ENCODE measurements at places on chromosomes 3 and 15.
A peak's percentile ranks its signal among the peaks of the same experiment; 100 is the strongest.

GRCh38 chr3:110738531-110738930, 333.1 kb upstream of the NECTIN3 start:
- DNase-seq = peak; percentile 4

DNA sequence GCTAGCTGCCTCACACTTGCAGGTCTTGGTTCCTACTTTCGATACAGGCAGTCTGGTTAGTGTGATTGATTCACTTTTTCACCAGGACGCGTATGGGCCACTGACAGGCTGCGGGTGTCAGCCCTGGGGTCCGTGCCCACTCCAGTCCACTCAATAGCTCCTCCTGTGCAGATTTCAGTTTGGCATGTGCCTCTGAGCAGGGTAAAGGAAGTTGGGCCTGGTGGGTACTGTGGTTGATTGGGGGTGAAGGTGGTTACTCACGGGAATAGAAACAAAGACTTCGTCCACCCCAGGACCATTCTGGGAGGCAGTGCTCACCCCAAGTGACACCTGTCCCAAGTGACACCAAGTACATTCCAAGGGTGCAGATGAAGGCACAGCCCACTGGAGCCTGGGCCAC, 62.3 kb downstream of the EPHB1 start:
- DNase-seq = no peak

GRCh38 chr15:92693691-92694331, 38.2 kb upstream of the FAM174B start:
- DNase-seq = no peak

GRCh38 chr3:67388738-67389137, 265.7 kb downstream of the SUCLG2 start:
- DNase-seq = no peak

DNA sequence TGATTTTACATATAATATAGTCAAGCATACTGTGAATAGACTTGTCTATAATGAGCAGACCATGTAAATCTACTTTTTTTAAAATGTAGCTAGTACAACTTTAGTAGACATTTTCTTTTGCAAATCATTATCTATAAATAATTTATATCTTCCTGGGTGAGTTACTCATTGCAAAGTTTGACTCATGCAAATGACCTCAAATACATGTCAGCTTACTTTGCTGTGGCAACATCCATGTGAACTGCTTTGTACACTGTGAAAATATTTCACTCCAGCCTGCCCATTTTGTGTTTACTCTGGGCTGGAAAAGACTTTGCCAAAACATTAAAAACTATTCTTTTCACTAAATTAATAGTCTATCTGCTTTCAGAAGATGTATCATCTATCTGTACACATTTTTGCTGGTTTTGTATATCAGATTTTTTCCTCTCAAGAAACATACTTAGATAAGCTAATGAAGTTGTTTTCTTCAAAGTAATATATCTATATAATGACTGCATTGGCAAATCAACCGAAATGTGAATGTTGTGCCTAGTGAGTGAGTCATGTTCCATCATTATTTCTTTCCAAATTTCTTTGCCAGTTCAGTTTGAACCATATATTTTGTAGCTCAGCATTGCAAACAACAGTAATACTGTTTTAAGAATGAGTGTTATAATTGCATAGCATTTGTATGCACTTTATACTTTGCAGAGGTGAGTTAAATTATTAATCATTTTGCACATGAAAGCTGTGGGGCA, 26.5 kb downstream of the IGSF10 start:
- peak; percentile 70 for DNase-seq
